Breast epithelium (tissue), 4 donors: ENCODE measurements at places on chromosomes 13 and 19. TPM values are rescaled to one million over a fixed set of nuclear protein-coding genes. Genes with fewer than 3 reads are reported as not detected.

Gene CIRBP
- total RNA-seq: 656 TPM

- no peak for DNase-seq
- H3K4me1 ChIP-seq: no peaks in the 10 kb centered on the region
- peak overlapping the region; percentile 8 for H3K27ac ChIP-seq
- no peaks in the 10 kb centered on the region for H3K27me3 ChIP-seq
These were observed 36.3 kb downstream of the EFNB2 start for GRCh38 chr13:106499113-106499512.

DNA sequence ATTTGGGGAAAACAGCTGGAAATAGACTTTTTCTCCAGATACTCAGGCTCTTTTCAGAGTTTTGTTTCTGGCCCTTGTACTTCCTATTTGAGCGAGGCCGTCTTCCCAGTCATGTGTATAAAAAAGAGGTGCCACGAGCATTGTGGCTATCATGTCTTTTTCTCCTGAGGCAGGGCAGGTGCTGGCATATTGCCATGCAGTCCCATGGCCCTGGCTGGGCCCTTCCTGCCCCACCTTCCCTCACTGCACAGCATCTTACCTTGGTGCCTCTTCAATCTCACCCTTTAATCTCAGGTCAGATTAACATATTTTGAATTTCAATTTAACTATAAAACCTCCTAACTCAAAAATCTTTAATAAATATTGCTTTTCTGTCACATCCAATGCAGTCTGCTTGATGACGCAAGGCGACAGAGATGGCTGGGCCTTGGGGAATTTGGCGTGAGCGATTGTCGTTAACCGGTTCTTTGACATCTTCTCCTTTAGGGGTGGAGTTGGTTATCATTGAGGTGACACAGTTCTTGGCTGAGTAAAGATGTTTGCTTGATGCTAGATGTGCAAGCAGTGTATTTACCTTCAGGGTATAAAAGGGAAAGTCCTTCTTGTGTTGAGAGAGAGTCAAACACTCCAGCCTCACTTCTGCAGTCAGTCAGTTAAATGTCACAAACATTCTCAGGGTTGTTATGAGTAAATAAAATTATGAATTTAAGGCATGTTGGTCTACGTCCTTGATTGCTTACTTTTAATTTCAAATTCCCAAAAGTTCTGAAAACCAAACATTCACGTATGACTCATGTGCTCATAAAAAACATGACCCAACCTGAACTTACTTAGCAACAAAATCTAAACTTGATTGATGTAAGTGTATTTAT, 289.9 kb downstream of the MYO16 start:
- peak overlapping the region; percentile 6 for H3K27ac ChIP-seq
- no peaks in the 10 kb centered on the region for H3K36me3 ChIP-seq
- no peak for DNase-seq
- no peak overlapping the region for H3K4me3 ChIP-seq
- H3K27me3 ChIP-seq: no peaks in the 10 kb centered on the region

DNA sequence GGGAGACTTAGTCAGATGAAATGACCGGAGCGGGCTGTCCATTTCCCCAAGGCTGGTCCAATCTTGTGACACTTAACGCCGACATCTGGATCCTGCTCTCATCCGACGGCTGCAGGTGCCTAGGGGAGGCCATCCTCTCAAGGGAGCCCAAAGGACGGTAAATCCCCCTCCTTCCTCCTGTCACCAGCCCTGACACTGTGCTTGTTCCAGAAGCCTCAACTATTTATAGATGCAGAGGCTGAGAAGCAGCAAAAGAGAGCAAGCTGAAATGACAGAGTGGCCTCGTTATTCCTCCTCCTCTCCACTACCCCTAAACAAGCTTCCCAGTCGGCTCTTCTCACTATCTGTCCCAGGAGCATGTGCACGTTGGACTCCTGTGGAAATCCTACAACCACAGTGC, 533.7 kb downstream of the LIG4 start:
- H3K27me3 ChIP-seq: no peaks in the 10 kb centered on the region
- no peak overlapping the region for H3K4me3 ChIP-seq
- H3K4me1 ChIP-seq: no peaks in the 10 kb centered on the region
- no peaks in the 10 kb centered on the region for H3K36me3 ChIP-seq
- no peak overlapping the region for H3K27ac ChIP-seq
- DNase-seq: no peak

GRCh38 chr13:73411067-73411809, 352.4 kb downstream of the KLF5 start:
- H3K27ac ChIP-seq: no peak overlapping the region
- H3K27me3 ChIP-seq: no peaks in the 10 kb centered on the region
- no peak overlapping the region for H3K4me3 ChIP-seq
